ENCODE measurements at places on chromosomes 16 and 17.

DNA sequence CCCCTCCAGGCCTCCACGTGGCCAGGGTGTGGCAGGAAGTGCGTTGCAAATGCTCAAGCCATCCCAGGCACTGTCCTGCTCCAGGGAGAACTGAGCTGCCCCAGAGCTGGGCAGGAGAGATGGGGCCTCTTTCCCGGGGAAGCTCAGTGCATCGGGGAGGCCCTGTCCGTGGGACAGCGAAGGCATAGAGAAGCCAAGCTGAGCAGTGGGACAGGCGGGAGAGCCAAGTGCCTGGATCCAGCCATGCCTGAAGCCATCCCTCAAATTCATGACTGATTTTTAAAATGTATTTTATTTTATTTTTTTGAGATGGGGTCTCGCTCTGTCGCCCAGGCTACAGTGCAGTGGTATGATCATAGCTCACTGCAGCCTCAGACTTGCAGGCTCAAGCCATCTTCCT lies 25.4 kb upstream of the SSTR5 start:
- DNase-seq, result no peak

GRCh38 chr16:50265260-50265659 lies 1.1 kb upstream of the ADCY7 start:
- DNase-seq, result no peak

DNA sequence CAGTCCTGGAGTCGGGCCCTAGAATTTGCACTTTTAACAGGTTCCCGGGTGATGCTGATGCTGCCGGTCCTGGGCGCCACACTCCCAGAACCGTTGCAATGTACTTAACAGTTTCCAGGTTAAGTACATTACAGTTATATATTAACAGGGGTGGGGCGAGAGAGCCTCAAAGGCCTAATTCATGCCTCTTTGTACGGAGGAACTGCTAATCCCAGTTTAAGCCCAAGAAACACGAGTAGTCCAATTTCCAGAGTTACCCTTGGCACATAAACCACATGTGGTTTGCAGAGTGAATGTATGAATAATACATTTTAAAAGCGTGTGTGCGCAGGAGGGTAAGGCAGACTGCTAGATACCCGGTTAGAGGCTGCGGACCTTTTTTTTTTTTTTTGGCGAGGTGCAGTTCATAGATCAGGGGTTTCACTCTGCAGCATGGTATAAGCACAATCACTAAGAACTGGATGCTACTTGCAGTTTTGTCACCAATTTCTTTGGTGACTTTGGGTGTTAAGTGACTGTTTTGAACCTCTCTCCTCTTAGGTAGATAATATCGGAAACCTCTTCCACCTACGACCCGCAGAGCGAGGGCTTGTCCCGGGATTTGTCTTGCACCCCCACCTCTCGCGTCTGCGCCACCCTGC lies 713 bp downstream of the COX11 start:
- DNase-seq, result no peak

DNA sequence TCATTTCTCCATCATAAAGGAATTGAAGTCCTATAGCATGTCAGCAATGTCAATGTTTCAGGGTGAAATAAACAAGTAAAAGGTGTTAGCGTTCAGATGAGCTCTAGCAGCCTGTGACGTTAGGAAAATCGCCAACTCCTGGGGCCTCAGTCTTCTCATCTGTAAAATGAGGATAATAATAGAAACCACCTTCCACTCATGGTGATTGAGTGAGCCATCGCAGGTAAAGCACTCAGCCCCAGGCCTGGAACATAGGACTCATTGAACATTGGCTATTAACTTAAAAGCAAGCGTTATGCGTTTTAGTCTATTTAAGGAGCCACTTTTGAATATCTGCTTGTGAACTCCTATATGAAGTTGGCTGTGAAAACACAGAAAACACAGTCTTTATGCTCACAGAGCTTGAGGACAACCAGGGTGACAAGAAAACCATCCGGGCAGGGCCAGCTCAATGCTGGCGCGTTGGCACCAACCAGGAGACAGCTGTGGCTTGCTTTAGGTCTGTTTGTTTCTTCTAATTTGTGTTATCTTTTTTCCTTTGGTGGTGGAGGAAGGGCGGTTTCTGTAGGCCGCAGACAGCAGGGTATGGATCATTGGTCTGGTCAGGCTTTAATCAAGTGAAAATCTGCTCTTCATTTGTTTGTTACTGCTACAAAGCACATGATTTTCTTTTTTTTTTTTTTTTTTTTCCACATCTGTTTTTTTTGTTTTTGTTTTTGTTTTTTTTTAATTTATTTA lies 35.7 kb upstream of the MED9 start:
- no peak for DNase-seq

GRCh38 chr17:33039874-33040273 lies 48.2 kb downstream of the SPACA3 start:
- DNase-seq, result no peak

Data from substantia nigra (tissue), 51 donors.